T1000 (cell line): ENCODE measurements at places on chromosomes 16 and 17.

GRCh38 chr17:68511254-68511670 lies 968 bp upstream of the PRKAR1A start:
- DNase-seq = no peak

DNA sequence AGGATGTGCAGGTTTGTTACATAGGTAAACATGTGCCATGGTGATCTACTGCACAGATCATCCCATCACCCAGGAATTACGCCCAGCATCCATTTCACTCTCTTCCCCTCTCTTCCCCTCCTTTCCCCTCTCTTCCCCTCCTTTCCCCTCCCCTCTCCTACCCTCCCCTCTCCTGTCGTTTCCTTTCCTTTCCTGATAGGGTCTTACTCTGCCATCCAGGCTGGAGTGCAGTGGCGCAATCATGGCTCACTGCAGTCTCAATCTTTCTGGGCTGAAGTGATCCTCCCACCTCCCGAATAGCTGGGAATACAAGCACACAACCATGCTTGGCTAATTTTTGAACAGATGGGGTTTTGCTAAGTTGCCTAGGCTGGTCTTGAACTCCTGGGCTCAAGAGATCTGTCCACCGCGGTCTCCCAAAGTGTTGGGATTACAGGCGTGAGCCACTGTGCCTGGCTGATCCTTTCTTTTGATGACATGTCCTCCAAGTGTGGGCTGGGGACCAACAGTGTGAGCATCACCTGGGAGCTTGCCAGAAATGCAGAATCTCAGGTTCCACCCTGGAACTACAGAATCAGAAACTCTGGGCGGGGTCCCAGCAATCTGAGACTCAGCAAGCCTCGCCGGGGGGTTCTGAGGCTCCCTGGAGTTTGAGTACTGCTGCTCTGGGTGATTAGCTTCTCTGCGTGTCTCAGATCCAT lies 10.8 kb downstream of the ATP2C2 start:
- DNase-seq = no peak

- no peak for DNase-seq
Observed at GRCh38 chr16:74625500-74626350, 18.8 kb upstream of the GLG1 start.

GRCh38 chr17:50533720-50534148 lies 1.2 kb downstream of the EPN3 start:
- DNase-seq = no peak

- DNase-seq = peak; percentile 29
Observed at GRCh38 chr17:69523244-69523861, 108.9 kb downstream of the MAP2K6 start.

DNA sequence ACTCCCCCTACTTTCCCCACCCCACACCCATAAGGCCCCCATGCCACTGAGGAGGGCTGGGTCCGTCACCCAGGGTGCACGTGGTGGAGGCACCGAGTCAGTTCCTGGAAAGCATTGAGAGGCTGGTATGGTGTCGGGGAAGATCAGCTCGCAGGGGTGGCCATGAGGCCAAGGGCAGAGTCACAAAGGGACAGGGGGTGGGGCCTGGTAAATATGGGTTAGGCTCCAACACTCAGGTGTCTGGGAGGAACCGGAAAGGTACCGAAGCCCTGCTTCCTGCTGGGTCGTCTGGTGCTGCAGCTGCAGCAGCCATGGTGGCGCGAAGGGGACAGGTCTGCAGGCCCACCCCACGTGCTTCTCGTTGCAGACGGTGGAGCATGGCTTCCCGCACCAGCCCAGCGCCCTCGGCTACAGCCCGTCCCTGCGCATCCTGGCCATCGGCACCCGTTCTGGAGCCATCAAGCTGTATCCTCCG lies 30.2 kb downstream of the LLGL2 start:
- no peak for DNase-seq

DNA sequence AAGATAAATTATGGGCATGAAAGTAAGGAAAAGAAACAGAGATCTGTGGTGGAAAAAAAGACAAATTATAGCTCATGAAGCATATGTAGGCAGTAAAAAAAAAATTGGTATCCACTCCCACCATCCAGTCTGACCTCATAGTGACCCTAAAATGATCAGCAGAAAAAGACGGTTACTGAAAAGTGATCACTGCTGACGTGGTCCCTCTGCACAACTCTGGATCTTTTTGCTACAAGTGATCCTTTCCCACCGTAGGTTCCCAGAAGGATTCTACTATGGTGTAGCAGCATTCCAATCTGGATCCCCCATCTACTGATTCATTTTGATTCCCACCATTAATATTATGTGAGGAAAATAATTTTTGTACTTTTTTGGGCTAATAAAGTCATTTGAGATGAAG lies 10.9 kb upstream of the CHST6 start:
- no peak for DNase-seq

- no peak for DNase-seq
Observed at GRCh38 chr17:82838386-82839063, 1.3 kb downstream of the ZNF750 start.

- DNase-seq = no peak
Observed at GRCh38 chr17:81899514-81900166, 2.4 kb upstream of the NPB start.

GRCh38 chr16:83940119-83940518 lies 12.9 kb upstream of the OSGIN1 start:
- no peak for DNase-seq

- no peak for DNase-seq
Observed at GRCh38 chr17:41178843-41179616, 1.0 kb upstream of the KRTAP4-2 start.

GRCh38 chr17:66383333-66383732 lies 80.9 kb downstream of the PRKCA start:
- DNase-seq = no peak

DNA sequence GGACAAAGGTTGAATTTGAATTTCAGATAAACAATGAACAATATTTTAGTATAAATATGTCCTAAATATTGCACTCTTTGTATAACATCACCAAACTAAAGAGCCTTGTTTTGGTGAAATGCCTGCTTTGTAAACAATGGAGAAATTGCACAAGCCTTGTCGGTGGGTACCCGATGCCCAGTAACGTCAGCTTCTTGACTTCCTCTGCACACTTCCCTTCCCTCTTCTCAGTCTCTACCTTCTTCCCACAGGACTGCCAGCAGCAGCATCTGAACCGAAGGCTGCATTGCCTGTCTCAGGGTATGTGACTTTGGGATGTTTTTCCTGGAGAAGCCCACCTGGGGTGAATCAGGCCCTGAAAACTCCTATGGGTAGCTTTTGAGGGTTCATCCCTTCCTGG lies 113.9 kb downstream of the UTP18 start:
- no peak for DNase-seq

- no peak for DNase-seq
Observed at GRCh38 chr17:77872714-77873499, 85.6 kb upstream of the TNRC6C start.

DNA sequence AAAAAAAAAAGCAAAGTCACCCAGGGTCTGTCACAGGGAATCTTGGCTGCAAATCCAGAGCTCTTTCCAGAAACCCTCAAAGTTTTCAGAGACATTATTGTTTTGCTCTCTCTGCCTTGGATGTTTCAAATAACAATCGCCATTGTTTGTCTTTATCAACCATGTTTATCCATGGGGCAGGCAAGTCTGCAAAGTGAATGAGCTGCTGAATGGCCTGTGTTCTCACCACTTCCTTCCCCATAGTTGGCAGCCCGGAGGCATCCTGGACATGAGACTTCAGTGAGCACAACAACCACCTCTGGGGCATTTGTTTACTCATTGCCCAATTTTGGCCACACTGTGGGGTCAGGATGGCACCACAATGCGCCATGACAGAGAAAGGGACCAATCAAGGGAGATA lies 53.1 kb upstream of the USP7 start:
- no peak for DNase-seq

DNA sequence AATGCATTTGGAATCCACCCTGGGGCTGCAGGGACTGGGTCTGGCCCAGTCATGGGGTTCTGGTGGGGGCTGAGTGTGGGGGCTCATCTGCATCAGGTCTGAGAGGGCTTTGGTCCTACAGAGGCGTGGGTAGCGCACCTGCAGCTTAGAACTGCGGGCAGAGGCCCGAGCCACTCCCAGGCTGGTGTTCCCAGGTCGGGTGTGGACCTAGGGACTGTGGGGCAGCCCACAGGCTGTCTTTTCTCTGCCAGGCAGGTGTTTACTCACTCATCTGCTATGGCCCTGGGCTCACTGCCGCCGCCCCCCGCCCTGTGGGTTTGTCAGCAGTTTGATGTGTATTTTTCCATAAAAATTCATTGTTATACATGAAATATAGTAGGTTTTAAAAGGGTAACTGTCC lies 27.0 kb upstream of the DOC2B start:
- DNase-seq = no peak

DNA sequence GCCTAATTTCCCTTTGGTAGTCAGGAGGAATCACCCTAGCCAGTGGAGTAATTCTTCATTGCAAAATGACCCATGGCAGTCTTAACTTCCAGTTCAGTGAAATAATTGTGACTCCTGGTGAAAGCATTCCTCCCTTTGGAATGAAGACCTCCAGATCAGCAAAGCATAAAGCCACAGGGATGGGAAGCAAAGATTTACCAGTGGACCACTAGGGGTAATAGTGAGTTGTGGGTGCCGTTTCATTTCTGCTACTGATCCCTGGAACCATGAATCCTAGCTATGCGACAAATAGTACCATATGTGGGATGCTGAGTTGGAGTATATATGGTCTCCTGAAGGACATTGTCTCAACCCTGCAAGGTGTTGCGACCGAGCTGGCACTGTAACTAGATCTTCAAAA lies 13.7 kb downstream of the DYNLL2 start:
- DNase-seq = no peak

- peak; percentile 22 for DNase-seq
Observed at GRCh38 chr17:7858522-7858810, 663 bp downstream of the CYB5D1 start.

DNA sequence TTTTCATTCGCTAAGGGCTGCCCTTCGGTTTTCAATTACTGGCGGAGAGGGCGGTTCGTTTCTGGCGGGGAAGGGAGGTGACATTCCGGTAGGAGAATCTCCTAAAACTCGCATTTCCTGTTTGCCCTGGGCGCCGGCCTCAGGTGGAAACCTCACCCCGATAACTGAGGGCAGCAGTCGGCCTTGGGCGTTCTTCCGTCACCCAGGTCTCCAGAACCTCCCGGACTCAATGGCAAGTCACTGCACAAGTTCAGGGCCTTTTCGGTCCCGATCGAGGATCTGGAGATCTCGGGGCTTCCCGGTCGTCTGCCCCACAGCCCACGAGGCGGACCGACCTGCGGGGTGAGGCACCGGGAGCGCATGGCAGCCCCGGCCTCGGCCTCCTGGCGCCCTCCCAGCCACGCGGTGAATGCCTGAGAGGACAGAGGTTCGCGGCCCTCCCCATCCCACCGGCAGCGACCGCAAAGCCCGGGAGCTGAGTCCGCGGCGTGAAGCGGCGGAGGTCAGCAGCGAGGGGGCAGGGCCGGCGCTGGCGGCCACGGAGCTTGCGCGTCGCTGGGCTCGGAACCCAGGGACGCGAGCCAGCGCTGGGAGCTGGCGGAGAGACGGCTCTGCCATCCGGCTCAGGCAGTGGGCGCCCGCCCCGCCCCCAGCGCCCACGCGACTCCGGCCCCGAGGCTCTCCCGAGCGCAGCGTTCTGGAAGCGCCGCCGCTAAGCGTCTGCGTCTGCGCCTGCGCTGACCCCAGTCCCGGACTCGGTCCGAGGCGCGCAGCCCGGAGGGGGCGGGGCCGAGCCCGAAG lies 58.4 kb downstream of the SRL start:
- DNase-seq = peak; percentile 96

- no peak for DNase-seq
Observed at GRCh38 chr16:57502048-57502775, 15.9 kb upstream of the DOK4 start.

DNA sequence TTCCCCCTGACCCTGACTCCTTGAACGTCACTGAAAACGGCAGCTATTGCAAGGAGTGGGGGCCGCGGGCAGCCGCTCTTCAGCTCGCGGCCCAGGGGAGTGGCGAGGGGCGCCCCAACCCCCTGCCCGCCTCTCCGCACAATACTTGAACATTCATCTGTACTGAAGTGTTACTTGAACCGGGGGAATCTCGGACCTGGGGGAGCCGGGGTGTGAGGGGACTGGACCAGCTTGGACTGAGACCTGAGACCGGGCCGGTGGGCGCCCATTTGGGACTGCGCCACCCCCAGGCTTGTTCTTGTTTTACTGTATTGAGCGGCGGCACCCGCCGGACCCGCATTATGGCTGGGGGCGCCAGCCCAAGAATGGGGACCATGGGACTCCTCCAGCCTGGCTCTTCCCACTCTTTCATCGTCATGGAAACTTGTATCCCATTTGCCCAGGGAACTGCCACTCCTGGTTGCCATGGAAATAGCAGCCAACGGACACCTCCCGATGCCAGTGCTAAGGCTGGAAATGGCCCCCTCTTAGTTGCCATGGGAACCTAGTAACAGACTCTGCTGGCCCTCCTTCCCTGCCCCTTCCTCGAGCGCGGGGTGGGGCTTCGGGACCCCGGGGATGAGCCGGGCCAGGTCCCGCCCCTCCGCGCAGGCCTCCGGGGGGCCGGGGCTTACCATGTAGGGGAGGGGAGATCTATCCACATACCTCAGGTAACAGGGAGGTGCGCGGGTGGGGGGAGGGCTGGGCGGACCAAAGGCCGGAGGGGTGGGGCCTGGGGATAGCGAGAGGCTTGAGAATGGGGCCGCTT lies 805 bp upstream of the ORAI3 start:
- peak; percentile 96 for DNase-seq

DNA sequence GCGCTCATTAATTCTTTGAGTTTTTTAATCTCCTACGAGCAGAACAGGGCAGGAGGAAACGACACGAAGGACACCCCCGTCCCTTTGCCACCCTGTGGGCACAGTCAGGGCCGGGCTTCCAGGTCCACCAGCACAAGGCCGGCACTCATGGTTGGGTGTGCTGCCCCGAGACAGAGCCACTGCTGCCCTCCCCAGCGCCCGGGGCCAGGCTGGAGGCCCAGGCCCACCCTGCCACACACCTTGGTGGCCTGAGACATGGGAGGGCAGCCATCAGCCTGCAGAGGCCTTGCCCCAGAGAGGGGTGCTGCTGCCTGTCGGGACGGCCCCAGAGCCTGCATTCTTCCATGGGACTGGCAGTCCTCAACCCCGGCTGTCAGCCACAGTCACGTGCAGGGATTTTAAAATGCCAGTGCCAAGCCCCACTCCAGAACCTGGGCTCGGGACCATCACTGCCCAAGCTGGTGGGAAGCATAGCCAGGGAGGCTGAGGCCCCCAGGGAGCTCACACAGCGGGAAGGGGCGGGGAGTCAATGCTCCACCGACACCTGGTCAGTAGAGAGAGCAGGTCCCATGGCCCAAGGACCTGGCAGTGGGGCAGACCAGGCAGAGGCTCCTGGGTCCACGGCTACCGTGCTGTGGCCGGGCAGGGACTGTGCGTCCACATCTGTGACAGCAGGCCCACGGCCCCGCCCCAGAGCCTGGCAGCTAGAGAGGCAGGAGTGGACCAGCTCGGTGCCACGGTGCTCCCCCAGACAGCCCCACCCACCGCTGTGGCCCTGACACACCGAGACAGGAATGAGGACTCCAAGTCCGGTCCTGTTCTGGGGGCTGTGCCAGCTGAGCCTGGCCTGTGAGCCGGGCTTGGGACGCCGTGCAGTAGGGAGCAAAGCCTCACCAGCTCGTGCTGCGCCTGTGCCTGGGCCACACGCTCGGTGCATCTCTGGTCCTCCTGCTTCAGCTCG lies 27.5 kb downstream of the CEP131 start:
- no peak for DNase-seq

- no peak for DNase-seq
Observed at GRCh38 chr17:49746791-49747490, 17.0 kb downstream of the FAM117A start.

- DNase-seq = no peak
Observed at GRCh38 chr16:64829678-64830077, 292.2 kb downstream of the CDH11 start.
